ENCODE measurements at places on chromosomes 2 and 18.
A peak's percentile ranks its signal among the peaks of the same experiment; 100 is the strongest.

DNA sequence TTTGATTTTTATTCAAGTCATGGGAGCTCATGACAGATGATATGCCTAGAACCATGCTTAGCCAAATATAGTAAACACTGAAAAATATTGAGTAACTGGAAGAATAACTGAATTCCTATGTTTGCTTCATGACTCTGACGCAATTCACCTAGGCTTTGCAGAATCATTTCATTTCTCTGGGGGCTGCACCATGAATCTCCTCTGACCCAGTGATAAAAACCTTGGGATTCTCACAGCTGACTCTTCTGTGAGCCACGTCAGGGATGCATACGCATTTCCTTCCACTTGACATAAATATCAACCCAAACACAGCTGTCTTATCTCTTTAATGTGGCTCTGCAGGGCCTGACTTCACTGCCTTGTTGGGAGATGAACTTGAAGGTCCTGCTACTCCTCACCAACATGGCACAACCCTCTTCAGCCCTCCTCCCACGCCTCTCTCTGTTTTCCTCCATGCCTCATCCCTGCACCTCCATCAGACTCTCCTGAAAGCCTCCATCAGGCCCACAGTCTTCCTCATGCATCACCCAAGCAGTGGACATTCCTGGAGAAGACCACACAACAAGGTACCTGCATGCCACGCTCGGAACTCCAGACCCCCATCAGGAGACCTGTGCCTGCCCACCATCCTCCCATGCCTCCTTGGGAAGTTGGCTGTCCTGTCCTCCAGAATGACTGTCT lies 29.8 kb downstream of the COL6A3 start:
- DNase-seq = no peak

DNA sequence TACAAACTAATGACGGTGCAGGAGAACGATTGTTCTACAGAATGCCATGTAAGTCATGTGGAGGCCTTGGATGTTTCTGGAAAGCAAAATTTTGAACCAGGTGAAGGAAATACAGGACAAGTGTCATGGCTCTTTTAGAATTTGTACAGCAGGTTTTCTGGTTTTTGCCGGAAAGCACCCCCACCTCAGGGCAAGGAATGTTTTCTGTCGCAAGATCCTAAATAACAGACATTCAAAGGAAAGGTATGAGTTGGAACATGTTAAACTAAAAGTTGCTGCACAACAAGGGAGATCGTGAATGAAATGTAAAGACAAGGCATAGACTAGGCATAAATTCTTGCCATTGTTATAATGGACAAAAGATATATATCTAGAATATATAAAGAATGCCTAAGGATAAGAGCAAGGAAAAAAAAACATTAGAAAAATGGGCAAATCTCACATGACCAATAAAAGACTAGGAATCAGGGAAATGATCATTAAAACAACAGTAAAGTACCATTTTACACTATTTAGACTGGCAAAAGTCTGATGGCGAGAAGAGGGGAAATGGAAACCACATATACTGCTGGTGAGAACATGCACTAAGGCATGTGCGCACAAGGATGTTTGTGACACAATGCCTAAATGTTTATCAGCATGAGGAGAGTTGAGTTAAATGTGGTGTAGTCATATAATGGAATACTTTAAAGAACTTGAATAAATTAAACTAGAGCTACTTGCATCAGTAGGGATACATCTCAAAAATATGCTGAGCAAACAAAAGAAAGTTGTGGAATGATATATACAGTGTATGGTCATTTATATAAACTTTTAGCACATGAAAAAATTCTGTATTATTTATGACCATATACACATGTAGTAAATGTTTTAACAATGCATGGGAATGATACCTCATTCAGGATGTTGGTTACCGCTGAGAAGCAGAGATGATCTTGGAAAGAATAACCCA lies 127.0 kb downstream of the EML6 start:
- DNase-seq = no peak

GRCh38 chr2:239979243-239980023 lies 45.7 kb downstream of the NDUFA10 start:
- no peak for DNase-seq

DNA sequence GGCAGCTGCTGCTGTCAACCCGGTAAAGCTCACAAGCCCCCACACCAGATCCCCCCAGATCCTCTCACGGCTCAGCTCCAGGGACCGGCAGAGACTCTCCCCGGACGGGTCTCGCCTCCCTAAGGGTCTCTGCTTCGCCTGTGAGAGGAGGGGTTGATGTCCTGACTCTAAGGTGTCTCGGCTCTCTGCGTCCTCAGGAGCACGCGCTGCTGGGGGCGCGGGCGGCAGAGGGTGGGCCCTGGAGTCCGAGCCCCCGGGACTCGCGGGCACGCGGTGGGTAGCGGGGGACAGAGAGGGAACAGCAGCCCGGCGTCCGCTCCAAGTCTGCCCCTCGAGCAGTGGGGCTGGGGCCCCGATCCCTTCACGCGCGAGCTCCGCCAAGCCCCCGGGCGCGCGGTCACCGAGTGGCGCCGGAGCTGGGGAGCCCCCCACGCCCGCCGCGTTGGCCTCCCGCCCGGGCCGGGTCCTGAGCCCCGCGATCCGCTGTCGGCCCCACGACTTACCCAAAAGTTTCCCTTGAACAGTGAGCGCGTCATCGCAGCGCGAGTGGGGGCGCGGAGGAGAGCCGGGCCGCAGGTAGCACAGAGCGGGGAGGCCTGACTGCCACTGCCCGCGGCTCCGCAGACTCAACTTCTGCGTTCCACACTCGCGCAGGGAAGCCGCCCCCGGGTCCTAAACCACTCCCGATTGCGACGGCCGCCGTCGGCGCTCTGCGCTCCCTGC lies at the start of gene PSTPIP2:
Gene PSTPIP2, minus strand, starts transcription at position 608 of the 723 bp plus-strand sequence. Its CDS starts 72 bp downstream, at position 536.
- DNase-seq = no peak

DNA sequence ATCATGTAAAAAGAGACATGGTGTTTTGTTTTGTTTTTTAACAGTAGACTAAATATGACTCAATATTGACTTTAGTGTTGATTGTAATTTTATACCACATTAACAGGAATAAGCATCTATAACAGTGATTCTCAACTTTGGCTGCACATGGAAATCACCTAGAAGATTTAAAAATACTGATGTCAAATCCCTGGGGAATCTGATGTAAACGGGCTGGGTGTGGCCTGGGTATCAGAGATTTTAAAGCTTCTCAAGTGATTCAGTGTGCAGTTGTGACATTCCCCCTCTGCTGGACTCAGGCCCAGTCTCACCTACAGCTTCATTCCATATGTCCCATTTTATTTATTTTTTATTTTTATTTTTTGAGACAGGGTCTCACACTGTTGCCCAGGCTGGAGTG lies 82.8 kb upstream of the ATP8B1 start:
- no peak for DNase-seq

DNA sequence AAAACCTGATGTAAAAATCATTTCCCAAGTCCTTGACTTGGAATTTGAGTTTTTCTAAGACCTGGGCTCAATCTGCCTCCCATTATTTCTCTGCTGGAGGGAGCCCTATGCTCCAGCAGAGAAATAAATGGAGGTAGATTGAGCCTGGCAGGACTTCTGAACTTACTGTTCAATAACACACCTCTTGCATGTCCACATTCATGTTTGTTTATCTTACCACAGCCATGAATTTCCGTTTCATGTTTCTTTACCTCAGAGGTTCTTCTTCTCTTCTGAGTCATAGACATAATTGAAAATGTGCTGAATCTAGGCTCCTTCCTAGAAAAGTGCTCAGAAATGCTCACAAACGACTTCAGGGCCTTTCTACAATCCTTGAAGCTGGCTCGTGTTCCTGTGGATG lies 170.8 kb downstream of the PMAIP1 start:
- DNase-seq = peak; percentile 45
